ENCODE measurements at places on chromosomes 5 and 9. TPM values are rescaled to one million over a fixed set of nuclear protein-coding genes. Genes with fewer than 3 reads are reported as not detected.

DNA sequence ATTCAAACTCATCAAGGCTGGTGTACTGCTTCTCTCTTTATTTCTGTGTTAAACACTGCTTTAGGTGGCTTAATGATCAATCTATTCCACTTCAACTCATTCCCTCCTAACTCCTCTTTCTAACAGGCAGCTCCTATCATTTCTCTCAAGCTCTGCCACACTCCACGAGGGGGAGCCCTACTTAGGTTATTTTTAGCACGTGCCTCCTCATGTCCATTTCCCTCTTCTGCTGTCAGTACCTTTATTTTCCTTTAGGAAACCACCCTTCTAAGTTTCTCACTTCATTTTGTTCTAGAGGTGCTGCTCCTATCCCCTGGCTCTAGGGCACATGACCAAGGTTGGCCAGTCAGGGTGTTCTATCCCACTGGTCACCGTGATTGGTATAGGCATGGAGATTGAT lies 6.7 kb upstream of the BRINP1 start:
- DNase-seq: no peak

DNA sequence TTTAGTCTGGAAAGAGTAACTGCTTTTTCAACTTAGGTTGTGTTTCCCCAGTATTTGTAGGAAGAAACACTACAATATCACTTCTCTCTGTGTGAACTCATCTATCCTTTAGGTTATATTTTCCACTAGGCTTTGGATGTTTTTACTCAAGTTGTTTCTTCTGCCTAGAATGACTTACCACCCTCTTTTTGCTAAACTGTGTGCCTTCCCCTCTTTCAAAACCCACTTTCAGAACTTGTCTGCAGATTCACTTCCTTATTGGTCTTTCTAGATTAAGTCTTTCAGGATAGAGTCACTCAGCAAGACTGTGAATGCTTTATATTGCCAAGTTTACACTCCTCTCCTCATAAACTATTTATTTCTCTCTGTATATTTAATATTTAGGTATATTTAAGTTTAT lies 14.2 kb upstream of the CAST start:
- no peak for DNase-seq

Gene CDC26
- total RNA-seq: 120 TPM

DNA sequence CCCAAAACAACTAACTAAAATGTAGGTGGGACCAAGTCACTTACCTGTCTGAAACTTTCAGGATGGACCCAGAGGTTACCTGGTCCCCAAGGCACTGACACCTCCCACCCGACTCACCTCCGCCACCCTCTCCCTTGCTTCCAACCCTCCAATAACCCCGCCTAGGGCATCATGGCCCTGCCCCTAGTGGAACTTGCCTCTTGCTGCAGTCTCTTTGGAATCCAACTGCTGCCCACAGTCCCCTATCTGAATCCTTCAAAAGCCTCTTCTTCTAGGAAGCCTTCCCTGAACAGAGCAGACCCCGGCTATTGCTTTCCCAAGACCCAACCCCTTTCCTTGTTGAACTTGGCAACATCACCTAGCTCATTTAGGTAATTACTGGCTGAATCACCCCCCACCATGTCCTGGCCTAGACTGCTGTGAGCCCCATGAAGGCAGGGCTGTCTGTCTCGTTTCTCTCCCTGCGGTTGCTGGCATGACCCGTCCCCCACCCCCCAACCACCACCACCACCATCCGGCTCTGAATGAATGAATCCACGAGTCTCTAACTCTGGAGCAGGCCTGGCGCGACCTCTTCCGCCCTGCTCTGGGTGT lies 9.4 kb downstream of the CRB2 start:
- peak; percentile 79 for DNase-seq

Gene PRLR
- total RNA-seq: 0.29 TPM

Gene PWWP2A
- 37.7 TPM for total RNA-seq

DNA sequence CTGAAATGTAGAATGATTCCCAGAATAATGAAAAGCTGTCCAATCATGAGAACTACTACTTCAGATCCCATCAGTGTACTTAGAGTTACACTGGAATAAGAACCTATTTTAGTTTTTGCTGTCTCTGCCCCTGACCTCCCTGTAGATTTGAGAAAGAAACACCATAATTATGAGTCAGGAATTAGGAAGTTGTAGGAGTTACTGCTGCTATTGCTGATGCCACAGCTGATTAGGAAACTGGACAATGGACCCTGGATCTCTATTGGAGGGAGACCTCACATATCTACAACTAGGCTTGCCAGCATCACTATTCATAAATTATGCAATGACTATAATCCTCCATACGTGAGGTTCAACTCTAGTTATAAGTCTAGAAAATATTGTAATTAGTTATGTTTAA lies 48.8 kb upstream of the EDIL3 start:
- peak; percentile 23 for DNase-seq

DNA sequence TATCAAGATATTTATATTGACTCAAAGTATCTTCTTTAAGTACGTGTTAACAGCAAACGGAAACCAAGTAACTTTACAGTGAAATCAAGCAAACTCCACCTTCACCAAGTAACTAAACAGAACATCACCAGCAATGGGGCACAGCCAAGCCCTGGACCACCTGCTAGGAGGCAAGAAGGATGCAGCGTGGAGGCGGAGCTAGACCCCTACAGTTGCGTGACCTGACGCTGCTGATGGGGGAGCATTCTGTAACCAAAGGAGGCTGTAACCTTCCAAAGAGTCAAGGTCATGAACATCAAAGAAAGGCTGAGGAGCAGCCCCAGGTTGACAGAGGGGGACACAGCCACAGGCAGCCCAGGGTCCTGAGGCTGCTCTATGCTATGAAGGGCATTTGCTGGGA lies 6.1 kb downstream of the VAV2 start:
- DNase-seq: no peak

GRCh38 chr5:18000744-18001143 lies 366.5 kb downstream of the TAF11L14 start:
- peak; percentile 81 for DNase-seq

GRCh38 chr9:91074866-91075265 lies 273.2 kb downstream of the SYK start:
- DNase-seq: no peak

Gene MXD3
- total RNA-seq: 23.4 TPM

GRCh38 chr9:92707530-92707929 lies 37.6 kb upstream of the IPPK start:
- DNase-seq: no peak

Gene NMUR2
- total RNA-seq: 0.30 TPM

Gene SPATA31A3
- total RNA-seq: not detected

DNA sequence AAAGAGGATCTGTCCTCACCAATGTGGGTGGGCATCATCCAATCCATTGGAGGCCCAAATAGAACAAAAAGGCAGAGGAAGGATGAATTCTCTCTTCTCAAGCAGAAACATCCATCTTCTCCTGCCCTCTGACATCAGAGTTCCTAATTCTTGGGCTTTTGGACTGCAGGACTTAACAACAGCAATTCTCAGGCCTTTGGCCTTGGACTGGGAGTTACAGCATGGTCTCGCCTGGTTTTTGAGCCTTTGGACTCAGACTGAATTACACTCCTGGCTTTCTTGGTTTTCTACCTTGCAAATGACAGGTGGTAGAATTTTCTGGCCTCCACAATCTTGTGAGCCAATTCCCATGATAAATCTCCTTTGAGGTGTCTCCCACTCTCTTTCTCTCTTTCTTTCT lies 60.5 kb upstream of the CD180 start:
- no peak for DNase-seq

Gene ASPN
- not detected for total RNA-seq

- no peak for DNase-seq
These were observed 68.2 kb downstream of the MELK start for GRCh38 chr9:36640771-36641381.

Gene NREP
- 171 TPM for total RNA-seq

Gene SLC6A19
- total RNA-seq: not detected

- no peak for DNase-seq
These were observed 99.8 kb downstream of the VAV2 start for GRCh38 chr9:133892193-133892920.

DNA sequence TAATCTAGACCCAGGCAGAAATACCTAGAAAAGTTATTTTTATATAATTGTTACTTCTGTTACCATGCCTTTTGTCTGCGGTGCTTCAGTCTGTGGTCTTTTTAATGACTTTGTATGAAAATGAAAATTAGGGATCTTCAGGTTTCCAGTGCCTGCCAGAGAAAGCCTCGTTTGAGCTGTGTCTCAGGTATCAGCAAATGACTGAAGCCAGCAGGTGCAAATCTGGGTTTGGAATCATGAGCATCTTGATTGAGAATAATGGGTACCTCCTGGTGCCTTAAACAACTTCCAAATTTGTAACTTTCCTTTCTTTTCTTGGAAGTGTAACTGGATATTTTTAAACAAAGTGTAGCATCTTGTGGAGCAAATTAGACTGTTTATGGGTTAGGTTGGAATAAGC lies 4.3 kb downstream of the ZBTB34 start:
- DNase-seq: no peak

GRCh38 chr9:114055061-114055460 lies 23.0 kb downstream of the AMBP start:
- DNase-seq: no peak
